ENCODE measurements at places on chromosomes 12 and 14.

DNA sequence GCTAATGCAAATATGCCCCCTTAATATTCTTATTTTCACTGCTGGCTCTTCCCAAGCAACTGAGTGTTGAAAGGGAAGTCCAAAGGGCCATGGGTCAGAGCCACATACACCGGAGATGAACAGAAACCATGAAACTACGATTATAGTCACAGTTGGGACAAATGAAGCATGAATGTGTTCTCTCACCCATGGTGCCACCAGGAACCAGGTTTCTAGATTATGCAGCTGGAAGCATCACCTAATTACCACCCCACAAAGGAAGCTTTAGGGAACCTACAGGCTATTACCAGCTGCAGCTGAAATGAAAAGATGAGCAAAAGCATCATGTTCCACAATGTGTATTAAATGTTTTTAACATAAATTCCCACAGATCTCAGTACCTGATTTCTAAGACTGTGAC lies 15.4 kb downstream of the TMTC1 start:
- DNase-seq, result no peak

GRCh38 chr14:105664691-105665090 lies 138.3 kb downstream of the TMEM121 start:
- no peak for DNase-seq

- no peak for DNase-seq
These were observed 224.0 kb upstream of the BTG1 start for GRCh38 chr12:92369636-92370035.

- DNase-seq, result no peak
These were observed 5.5 kb downstream of the ANAPC5 start for GRCh38 chr12:121346747-121347146.

GRCh38 chr12:109680264-109681005 lies 33.2 kb upstream of the FAM222A start:
- DNase-seq, result peak; percentile 49

GRCh38 chr12:74482115-74482514 lies 55.5 kb upstream of the ATXN7L3B start:
- no peak for DNase-seq

DNA sequence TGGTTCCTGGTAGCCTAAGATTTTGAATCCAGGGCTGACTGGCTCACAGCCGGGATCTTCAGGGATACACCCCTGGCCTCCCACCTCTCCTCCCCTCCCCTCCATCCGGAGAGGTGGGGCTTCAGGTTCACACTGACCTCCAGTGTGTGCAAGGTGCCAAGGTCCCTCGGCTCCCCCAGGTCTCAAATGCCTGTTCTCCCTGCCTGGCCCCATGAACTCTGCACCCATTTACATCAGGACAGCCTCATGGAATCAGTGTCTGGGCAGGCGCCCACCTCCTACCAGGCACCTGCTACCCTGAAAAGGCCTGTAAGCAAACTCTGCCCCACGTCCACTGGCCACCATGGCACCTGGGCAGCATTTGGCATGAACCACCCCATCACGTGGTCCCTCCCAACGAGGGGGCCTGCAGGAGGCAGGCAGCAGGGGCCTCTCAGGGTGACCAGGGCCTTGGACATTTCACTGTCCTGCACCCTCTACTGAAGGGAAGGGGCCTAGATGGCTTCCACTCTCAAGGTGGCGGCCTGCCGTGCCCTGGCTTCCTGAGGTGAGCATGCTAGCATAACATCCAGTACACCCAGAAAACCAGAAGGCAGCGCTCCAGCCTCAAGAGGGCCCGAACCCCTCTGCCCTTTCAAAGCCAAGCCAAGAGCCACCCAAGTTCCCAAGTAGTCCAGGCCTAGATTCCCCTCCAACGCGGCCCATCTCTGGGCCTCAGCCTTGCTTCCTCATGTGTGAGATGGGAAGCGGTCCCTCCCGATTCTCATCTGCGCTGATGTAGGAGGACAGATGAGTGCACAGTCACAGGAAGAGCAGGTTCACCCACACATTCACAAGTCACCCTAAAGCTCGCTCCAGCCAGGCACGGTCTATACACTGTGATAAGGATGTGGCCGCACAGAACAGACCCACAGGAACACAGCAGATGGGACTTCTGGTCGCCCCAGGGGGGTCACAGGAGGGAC lies 37.3 kb downstream of the CCDC85C start:
- DNase-seq, result no peak

GRCh38 chr12:32196250-32197198 lies 89.9 kb downstream of the BICD1 start:
- DNase-seq, result no peak

DNA sequence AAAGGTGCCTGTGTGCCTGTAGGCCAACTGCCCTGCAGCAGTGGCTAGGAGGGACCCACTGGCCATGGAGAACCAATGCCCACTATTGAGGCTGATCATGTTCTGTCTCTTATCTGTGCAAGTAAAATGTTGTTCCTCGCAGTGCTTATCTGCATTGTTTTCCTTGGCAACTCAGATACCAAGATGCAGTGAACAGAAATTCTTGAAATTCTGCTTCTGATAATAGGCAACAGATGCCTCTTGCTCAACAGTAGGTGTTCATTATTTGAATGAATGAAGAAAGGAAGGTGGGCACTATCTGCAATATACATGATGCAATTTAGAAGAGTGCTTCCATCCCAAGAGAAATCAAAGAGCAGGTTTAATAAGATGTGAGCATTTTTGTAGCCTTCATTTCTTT lies 232.2 kb downstream of the NUAK1 start:
- DNase-seq, result no peak

GRCh38 chr12:68159681-68160304 lies at the start of gene IFNG:
TSS of gene IFNG (minus strand) at chr12:68159740. CDS start at chr12:68159615, 125 bp downstream.
- no peak for DNase-seq

Data from NCI-H1417 treated with DMSO at 0.1 percent for 48 hours (cell line).